Activated T-cell treated with anti-CD3 and anti-CD28 coated beads, Interleukin-2, amount 50 U/mL, for 72 hours (primary cell): ENCODE measurements at places on chromosomes 6 and 20. TPM values are rescaled to one million over a fixed set of nuclear protein-coding genes. Genes with fewer than 3 reads are reported as not detected.

DNA sequence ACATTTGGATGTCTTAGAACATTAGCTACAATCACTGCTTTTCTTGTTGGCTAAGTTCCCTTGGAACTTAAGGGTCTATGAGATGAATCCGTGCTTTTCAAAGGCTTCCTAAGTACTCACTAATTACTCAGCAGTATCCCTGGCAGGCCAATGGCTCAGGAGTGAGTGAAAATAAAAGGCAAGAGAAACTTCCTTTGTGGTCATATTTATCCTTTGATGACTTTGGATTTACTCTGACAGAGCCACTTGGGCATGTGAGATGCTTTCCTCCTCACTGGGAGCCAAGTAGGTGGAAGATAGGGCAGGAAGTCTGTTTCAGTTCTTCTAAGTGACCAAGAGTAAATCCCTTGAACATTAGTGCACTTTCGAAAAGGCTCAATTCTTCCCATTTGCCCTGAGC lies 224.3 kb upstream of the FOXA2 start:
- no peaks in the 10 kb centered on the region for H3K27me3 ChIP-seq
- H3K36me3 ChIP-seq: no peaks in the 10 kb centered on the region

Gene GLP1R
- total RNA-seq: 0.77 TPM

DNA sequence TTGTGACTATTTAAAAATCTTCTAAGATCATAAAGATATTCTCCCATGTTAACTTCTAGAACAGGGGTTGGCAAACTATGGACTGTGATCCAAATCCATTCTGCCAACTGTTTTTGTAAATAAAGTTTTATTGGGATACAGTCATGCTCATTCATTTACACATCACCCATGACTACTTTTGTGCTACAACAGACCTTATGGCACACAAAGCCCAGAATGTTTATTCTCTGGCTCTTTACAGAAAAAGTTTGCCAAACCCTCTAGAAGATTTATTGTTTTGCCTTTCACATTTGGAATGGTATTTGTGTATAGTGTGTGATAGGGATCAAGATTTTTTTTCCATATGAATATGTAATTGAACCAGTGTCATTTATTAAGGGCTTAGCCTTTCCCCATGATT lies 341.7 kb downstream of the CD83 start:
- no peak overlapping the region for H3K4me3 ChIP-seq
- H3K36me3 ChIP-seq: peaks cover 13% of the 10 kb centered on the region
- no peaks in the 10 kb centered on the region for H3K27me3 ChIP-seq
- no peak overlapping the region for H3K27ac ChIP-seq
- DNase-seq: no peak
- peaks cover 34% of the 10 kb centered on the region for H3K4me1 ChIP-seq

Gene ZC3H12D
- 106 TPM for total RNA-seq

DNA sequence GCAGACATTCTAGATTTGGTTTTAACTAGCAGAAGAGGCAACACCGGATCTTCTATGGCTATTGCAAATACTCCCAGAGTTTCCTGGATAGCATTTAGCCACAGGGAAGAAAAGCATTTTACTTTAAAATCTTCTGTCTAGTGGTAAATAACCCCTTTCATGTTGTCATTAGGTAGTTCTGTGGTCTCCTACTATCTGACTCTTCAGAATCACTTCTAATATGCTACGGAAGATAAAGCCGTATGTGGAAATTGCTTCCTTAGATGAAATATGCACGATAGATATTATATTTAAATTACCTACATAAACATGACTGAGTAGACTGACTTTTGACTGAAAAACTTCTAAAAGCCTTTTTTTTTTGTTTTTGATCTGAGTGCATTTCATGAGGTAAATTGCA lies 759 bp downstream of the CRISP3 start:
- H3K27ac ChIP-seq: no peak overlapping the region
- no peaks in the 10 kb centered on the region for H3K36me3 ChIP-seq
- no peak for DNase-seq
- H3K4me3 ChIP-seq: no peak overlapping the region
- no peaks in the 10 kb centered on the region for H3K4me1 ChIP-seq
- H3K27me3 ChIP-seq: no peaks in the 10 kb centered on the region

Gene PLAGL1
- 51.8 TPM for total RNA-seq

DNA sequence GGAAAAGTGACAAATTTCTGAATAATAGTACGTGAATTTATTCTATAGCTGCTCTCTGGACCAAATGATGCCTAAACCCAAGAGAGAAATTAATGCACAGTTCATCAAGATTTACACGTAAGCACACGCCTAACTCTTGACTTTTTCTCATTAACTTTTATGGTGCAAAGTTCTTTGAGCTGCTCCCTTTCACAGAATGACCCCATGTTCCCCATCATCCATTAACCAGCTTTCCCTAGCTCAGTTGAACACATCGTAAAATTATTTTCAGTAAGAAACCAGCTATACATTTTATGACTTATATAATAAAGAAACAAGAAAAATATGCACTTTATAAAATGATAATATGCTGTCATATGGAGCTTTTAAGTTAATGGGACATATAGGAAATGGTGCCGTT lies 54.3 kb downstream of the ID4 start:
- no peak overlapping the region for H3K27ac ChIP-seq
- no peaks in the 10 kb centered on the region for H3K27me3 ChIP-seq
- no peaks in the 10 kb centered on the region for H3K36me3 ChIP-seq
- no peak overlapping the region for H3K4me3 ChIP-seq
- no peak for DNase-seq

GRCh38 chr6:89597372-89597771 lies 41.2 kb downstream of the LYRM2 start:
- DNase-seq: no peak
- H3K27ac ChIP-seq: no peak overlapping the region
- peaks cover 1% of the 10 kb centered on the region for H3K36me3 ChIP-seq
- H3K27me3 ChIP-seq: no peaks in the 10 kb centered on the region
- peaks cover 34% of the 10 kb centered on the region for H3K4me1 ChIP-seq

Gene TEAD3
- 1.9 TPM for total RNA-seq

GRCh38 chr6:41059556-41059955 lies 6.6 kb downstream of the APOBEC2 start:
- H3K4me1 ChIP-seq: no peaks in the 10 kb centered on the region
- no peak overlapping the region for H3K4me3 ChIP-seq

DNA sequence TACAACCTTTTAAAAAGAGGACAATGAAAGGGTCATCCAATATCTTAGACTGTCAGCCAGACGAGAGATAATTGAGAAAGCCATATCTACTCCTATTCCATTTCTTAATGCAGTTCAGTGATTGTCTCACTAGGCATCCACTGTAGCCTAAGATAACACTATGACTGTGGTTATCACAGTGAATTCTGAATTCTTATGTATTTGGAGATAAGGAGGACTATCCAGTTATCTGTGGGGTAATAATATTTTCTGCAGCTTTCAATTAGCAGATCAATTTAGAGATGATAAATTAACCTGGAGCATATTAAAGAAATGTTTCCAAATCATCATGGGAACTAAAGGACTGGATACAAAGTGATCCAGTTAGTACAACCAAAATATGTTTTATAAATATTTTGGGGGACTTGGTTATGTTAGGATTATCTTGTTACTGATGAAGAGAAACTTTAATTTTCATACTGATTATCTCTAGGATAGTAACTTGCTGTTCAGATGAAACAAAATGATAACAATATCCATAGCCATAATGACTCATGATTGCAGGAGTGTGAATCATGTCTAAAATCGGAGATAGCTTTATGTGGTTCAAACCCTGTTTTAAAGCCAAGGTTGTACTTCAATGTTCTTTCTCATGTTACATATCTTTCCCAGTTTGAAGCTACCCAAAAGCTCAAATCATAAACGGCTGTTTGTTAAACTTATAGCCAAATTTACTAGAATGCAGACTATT lies 1152.0 kb downstream of the HACE1 start:
- H3K4me1 ChIP-seq: no peaks in the 10 kb centered on the region
- DNase-seq: no peak
- H3K4me3 ChIP-seq: no peak overlapping the region
- H3K27ac ChIP-seq: no peak overlapping the region
- no peaks in the 10 kb centered on the region for H3K27me3 ChIP-seq
- H3K36me3 ChIP-seq: no peaks in the 10 kb centered on the region

- no peak for DNase-seq
- peaks cover 5% of the 10 kb centered on the region for H3K36me3 ChIP-seq
- no peaks in the 10 kb centered on the region for H3K27me3 ChIP-seq
- no peak overlapping the region for H3K4me3 ChIP-seq
- no peak overlapping the region for H3K27ac ChIP-seq
Observed at GRCh38 chr6:42269553-42269952, 51.9 kb upstream of the MRPS10 start.

DNA sequence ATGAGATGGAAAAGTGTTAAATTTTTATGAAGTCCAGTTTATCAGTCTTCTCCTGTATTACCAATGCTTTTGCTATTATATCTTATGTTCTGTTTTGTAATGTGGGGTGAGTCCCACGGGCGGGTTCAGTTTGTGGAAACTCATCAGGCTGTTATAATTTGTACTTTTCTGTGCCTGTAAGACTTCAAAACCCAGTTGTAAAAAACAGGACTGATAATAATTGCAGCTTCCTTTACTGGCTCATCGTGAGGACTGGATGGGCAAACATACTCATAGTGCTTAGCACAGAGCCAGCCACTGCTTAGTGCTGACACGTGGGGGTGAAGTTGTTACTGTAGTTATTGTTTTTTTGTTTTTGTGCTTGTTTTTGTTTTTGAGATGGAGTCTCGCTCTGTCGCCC lies 45.6 kb downstream of the TGM2 start:
- no peaks in the 10 kb centered on the region for H3K36me3 ChIP-seq
- DNase-seq: no peak
- no peaks in the 10 kb centered on the region for H3K27me3 ChIP-seq

DNA sequence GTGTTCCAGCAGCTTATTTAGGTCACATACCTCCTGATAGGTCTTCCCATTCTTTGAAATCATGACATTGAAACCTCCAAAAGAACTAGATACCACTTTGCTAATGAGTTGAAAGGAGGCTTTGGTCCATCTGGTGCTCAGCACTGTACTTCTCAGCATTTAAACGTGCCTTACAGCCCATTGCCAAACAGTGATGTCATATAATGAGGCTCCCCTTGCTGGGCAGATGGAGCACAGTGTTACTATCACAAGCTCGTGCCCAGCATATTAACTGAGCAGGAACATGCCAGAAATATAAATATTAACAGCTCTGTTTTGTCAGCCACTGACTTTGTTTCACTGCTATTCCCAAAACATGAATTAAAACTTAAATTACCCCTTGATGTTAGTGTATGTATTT lies 25.5 kb upstream of the MAPK13 start:
- H3K36me3 ChIP-seq: no peaks in the 10 kb centered on the region
- no peak overlapping the region for H3K4me3 ChIP-seq
- no peaks in the 10 kb centered on the region for H3K27me3 ChIP-seq
- H3K4me1 ChIP-seq: peaks cover 16% of the 10 kb centered on the region
- H3K27ac ChIP-seq: no peak overlapping the region
- no peak for DNase-seq

GRCh38 chr6:133921249-133921859 lies 31.7 kb upstream of the TBPL1 start:
- no peaks in the 10 kb centered on the region for H3K36me3 ChIP-seq
- DNase-seq: peak; percentile 80

DNA sequence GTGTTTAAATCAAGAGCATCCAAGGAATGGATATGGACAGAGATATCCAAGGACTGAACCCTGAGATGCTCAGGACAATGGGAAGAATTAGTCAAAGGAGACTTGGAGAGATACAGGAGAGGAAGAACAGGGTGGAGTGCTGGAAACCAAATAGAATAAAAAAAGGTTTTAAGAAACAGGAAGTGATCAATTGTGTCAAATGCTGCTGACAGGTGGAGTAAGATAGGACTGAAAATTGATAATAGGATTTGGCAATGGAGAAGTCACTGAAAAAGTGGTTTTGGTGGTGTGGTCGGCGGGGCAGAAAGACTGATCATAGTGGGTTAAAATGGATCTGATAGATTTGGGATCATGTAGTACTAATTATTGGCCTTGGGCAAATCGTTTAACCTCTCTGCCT lies 37.9 kb upstream of the PNRC1 start:
- no peak overlapping the region for H3K27ac ChIP-seq
- H3K36me3 ChIP-seq: peaks cover 11% of the 10 kb centered on the region
- no peak for DNase-seq
- H3K27me3 ChIP-seq: no peaks in the 10 kb centered on the region
- peaks cover 7% of the 10 kb centered on the region for H3K4me1 ChIP-seq

GRCh38 chr6:28425944-28426541 lies 17.2 kb downstream of the ZSCAN23 start:
- no peak for DNase-seq
- H3K4me1 ChIP-seq: peaks cover 30% of the 10 kb centered on the region
- peak overlapping the region; percentile 63 for H3K4me3 ChIP-seq
- peaks cover 7% of the 10 kb centered on the region for H3K36me3 ChIP-seq

DNA sequence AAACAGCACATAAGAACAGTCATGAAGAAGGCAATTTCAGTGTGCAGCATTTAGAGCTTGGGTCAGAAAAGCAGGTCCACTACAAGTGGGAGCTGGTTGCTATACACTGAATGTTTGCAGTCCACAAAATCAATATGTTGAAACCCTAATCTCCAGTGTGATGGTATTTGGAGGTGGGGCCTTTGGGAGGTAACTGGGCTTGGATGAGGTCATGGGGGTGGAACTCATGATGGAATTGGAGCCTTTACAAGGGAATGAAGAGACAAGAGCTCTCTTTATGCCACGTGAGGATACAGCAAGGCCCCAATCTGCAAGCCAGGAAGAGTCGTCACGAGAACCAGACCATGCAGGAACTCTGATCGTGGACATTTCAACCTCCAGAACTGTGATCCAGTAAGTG lies 216.7 kb upstream of the SLC35B3 start:
- peaks cover 2% of the 10 kb centered on the region for H3K36me3 ChIP-seq
- no peak overlapping the region for H3K4me3 ChIP-seq
- H3K27ac ChIP-seq: no peak overlapping the region
- H3K27me3 ChIP-seq: no peaks in the 10 kb centered on the region
- H3K4me1 ChIP-seq: no peaks in the 10 kb centered on the region
- no peak for DNase-seq

DNA sequence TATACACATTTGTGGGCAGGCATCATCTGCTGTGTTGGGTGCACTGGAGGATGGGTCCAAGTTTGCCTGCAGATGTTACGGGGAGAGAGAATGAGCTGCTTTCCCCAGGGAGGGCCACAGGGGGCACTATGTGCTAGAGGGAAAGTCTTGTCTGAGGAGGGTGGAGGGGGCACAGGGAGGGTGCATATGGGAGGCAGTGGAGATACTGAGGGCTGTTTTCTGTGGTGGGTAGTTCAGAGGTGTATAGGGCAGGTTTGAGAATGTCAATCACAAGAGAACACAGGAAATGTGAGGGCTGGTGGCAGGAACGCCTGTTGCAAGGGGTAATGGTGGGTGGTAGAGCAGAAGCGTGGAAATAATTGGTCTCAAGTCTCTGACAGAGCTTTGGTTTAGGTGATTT lies 7.7 kb upstream of the PTPRA start:
- DNase-seq: peak; percentile 69
- H3K27me3 ChIP-seq: no peaks in the 10 kb centered on the region
- H3K4me3 ChIP-seq: peak overlapping the region; percentile 35

- DNase-seq: no peak
- H3K27ac ChIP-seq: no peak overlapping the region
- no peak overlapping the region for H3K4me3 ChIP-seq
- no peaks in the 10 kb centered on the region for H3K36me3 ChIP-seq
- H3K27me3 ChIP-seq: no peaks in the 10 kb centered on the region
- H3K4me1 ChIP-seq: peaks cover 5% of the 10 kb centered on the region
Observed at GRCh38 chr6:162690158-162690557, 37.4 kb downstream of the PRKN start.
